ENCODE measurements at places on chromosomes 11 and 22.
A peak's percentile ranks its signal among the peaks of the same experiment; 100 is the strongest.

DNA sequence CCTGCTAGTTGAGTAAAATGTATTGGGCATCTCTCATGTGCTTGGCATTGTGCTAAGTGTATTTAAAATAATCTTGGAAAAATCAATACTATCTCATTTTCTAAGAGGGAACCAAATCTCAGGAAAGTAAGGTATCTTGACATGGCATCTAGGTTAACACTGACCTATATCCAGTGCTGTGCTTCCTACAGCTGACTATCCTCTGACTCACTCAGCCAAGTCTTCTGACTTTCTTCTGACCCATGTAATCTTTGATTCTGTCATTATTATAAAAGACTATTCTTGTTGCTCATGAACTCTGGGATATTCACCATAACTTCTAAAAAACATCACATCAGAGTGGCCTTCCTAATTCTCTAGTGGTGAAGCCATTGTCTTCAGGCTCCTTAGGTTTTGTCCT is 304.1 kb upstream of the TENM4 start:
- DNase-seq: no peak

GRCh38 chr11:65219930-65220213 is 38.1 kb downstream of the CAPN1 start:
- DNase-seq: no peak

- peak; percentile 70 for DNase-seq
Measured at GRCh38 chr22:40345271-40345670, 1.0 kb upstream of the ADSL start.

DNA sequence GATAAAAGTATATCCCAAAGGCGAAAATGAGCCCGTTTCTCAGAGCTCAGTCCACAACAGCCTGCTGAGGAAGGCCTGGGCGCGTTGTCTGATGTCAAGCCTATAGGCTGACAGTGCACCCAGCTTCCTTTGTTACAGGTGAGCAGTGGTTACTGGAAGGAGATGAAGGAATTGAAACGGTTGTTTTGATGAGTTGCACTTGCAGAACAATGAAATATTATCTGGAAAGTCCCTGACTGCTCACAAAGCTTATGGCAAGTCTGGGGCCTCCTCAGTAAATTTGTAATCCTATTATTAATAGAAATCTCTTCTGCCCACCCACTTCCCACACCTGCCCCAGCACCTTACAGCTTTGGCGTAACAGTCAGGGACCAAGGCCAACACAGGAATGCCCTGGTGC is 77.8 kb downstream of the C11orf91 start:
- no peak for DNase-seq

DNA sequence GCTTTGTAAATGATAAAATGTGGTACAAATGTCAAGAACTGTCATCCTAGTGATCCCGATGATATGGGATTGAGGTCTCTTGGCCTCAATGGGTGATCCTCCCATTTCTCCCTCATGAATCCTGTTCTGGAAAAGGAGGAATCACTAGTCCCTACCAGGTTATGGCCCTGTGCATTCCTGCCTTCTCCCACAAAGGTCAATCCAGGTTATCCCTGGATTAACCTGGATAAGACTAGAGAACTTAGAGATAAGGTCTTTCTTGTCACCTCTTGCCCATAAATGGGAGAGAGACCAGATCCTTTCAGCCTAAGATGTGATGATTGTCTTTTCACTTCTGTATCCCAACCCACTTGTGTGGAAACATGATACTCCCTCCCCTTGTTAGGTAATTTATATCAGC is 396.7 kb downstream of the BUD13 start:
- no peak for DNase-seq

GRCh38 chr11:18771266-18772035 is 20.1 kb downstream of the PTPN5 start:
- no peak for DNase-seq

- no peak for DNase-seq
Measured at GRCh38 chr11:68932933-68933577, 29.4 kb downstream of the IGHMBP2 start.

- no peak for DNase-seq
Measured at GRCh38 chr11:73029403-73029802, 112.7 kb downstream of the FCHSD2 start.

GRCh38 chr11:34356576-34356912 is 1.3 kb downstream of the ABTB2 start:
- peak; percentile 59 for DNase-seq

GRCh38 chr22:31734512-31734911 is 15.4 kb downstream of the PRR14L start:
- DNase-seq: peak; percentile 84

DNA sequence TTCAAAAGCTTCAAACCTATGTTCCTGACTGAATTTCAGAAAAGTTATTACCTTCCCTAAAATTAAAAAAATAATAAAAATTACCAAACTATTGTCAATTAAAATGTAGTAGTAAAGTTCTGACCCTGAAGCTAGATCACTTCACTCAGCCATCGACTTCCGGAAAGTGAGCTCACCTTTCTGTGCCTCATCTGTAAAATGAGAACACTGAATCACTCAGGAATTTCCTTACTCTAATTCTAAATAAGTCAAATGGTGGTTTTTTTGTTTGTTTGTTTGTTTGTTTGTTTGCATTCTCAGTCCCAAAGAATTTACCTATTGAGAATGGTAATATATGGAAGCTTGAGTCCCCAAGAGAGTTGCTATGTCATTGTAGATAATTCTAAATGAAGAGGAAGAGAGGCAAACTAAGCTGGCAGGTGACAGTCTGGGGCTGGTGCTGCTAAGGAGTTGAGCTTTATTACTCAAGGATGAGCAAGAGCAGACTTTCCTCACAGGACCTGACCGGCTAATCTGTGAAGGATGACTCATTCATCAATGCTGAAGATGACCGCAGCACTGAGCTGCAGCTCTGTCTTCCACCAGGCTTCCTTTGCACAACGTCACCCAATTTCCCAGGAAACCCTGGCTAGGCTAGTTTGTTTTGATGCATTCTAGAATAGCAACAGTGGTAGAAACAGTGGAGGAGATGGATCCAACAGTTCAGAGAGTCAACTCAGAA is 248.8 kb downstream of the RAB38 start:
- DNase-seq: peak; percentile 38

DNA sequence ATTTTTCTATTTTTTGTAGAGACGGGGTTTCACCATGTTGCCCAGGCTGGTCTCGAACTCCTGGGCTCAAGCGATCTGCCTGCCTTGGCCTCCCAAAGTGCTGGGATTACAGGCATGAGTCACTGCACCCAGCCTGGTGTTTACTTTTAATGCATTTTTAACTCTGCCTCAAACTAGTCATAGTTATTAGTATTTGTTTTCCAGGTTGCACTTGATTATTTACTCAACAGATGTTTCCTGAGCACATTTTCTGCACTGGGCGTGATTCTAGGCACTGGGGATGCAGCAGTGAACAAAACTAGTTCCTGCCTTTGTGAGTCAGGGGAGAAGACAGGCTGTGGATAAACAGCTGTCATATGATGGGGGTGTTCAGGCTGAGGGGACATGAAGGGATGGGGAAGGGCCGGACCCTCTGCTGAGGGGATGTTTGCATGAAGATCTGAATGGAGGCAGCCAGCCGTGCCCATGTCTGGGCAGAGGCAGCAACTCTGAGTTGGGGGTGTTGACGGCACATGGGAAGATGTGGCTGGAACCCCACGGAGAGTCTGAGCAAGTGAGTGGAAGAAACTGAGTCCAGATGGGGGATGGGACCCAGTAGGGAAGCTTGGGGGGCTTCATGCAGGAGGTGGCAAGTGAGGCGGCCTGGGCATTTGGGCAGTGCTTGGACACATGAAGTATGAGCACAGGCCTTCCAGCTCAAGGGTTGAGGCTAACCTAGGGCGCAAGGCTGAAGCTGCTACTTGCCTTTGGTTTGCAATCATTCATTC is 34.4 kb downstream of the MPPED1 start:
- no peak for DNase-seq

DNA sequence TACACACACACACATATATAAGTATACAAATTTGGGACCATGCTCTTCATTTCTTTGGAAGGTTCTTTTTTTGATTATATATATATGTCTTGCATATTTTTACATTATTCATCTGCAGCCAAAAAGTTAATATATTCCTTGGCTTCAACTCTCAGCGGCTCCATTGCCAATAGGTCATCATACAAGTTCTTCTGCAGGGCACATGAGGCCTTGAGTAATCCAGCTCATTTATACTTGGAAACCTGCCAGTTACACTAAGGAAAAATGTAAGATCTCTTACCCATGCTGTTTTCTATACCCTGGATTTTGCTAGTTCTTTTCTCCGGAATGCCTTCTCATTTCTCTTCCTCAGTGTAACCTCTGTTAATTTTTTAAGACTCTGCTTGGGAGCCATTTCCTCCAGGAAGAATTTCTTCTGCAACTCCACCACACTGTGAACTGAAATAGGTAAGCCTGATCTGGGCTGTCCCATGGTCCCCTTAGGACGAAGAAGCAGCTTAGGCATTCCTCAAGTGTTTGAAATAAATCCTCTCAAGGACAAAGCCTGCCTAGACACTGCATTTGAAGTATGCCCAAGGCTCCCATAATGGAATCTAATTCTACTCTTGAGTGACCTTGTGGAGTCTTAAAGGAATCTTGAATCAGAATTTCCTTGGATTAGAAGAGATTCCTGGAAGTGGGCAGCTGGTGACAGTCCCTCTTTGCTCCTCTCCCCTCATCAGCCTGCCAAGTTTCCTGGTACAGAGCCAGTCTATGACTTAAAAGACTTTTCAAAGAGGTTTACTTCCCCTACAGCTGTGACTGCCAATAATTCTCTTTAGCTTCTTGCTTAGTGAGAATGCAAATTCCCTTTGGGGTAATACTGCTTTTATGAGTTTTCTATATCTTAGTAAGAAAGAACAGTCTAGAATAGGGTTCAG is 182.8 kb downstream of the C11orf87 start:
- DNase-seq: no peak

DNA sequence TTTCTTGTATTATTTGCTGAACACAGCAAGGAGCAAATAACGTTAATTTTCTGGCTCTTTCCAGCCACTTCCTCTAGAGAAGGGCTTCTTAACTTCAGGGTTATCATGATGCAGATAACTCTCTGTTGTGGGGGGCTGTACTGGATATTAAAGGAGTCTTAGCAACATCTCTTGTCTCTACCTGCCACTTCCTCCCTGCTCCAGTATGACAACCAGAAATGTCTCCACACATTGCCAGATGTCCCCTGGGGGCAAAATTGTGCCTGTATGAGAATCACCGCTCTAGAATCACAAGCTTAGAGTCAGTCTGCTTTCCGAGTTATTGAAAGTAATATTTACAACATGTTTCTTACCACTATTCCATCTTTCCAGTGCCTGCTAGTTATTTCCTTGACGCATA is 6.8 kb downstream of the JRKL start:
- DNase-seq: no peak

DNA sequence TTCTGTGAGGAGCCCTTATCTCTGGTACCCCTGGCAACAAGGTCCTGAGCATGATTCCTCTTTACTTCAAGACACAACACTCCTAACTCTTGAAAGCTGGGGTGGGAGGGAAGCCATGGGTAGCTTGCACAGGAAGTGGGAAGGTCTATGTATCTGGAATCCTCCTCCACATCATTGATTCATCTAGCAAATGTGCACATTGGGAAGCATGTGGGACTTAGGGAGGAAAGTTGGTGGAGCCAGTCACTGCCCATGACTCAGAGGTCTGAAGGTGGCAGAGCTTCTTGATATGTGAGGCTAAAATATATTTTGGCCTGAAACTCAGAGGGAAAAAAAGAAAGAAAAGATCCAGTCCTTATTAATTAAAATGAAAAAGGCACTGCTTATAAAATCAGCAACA is 1000.9 kb downstream of the DLG2 start:
- no peak for DNase-seq

DNA sequence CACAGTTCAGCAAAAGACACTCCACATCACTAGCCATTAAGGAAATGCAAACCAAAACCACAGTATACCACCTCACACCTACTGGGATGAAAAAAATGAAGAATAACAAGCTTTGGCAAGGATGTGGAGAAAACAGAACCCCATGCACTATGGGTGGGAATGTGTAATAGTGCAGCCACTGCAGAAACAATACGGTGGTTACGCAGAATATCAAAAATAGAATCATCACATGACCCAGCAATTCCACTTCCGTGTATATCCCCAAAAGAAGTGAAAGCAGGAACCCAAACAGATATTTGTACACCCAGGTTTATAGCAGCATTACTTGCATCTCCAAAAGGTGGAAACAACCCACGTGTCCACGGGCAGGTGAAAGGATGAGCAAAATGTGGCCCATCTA is 20.8 kb downstream of the CARS1 start:
- no peak for DNase-seq

GRCh38 chr22:44386386-44387035 is 73.8 kb upstream of the SHISAL1 start:
- no peak for DNase-seq

DNA sequence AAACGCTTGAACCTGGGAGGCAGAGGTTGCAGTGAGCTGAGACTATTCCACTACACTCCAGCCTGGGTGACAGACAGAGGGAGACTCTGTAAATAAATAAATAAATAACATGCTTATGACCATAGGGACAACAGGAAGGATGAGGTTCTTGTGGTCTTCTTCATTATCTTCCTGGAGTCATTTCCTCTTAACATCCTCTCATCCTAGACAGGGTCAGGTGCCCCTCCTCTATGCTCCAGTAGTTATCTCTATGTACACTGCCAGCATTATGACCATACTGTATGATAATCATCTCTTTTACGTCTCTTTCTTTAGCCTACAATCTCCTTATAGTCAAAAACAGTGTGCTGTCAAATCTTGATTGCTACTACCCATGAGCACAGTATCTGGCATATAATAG is 17.7 kb downstream of the RAB30 start:
- DNase-seq: no peak

DNA sequence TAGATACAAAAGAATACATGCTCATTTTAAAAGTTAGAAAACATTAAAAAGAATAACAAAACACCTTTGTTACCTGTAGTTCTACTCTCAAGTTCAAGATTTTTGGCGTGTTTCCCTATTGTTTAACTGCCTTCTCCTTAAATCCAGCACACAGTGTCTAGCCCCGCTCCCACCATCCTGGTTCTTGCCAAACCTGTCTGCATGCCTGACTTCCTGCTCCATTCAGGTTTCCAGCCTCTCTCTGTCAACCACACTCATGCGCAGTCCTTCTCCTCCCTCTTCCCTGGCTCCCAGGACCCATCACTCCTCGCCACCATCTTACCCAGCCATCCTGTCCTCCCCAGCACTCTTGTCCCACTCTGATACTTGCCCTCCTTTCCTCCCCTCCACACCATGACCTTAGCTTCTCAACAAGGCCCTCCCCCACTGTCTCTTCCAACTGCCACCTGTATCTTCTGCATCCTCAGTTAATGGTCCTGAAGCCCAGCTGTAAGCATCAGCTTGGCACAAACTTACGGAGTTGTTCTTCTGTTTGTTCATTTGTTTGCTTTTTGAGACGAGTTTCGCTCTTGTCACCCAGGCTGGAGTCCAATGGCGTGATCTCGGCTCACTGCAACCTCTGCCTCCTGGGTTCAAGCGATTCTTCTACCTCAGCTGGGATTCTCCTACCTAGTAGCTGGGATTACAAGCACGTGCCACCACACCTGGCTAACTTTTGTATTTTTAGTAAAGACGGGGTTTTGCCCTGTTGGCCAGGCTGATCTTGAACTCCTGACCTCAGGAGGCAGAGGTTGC is 7.5 kb upstream of the MYH9 start:
- peak; percentile 73 for DNase-seq

Data from PC-9 (cell line).